Erythroblast (primary cell): ENCODE measurements at places on chromosomes 4 and X.

GRCh38 chr4:8817096-8817812 is 54.4 kb downstream of the HMX1 start:
- no peak for DNase-seq

GRCh38 chrX:9662148-9662547 is 103.5 kb downstream of the GPR143 start:
- no peak for DNase-seq

- DNase-seq: no peak
Measured at GRCh38 chrX:10398215-10398614, 222.2 kb downstream of the MID1 start.

- DNase-seq: no peak
Measured at GRCh38 chr4:26766141-26766540, 94.5 kb upstream of the STIM2 start.

DNA sequence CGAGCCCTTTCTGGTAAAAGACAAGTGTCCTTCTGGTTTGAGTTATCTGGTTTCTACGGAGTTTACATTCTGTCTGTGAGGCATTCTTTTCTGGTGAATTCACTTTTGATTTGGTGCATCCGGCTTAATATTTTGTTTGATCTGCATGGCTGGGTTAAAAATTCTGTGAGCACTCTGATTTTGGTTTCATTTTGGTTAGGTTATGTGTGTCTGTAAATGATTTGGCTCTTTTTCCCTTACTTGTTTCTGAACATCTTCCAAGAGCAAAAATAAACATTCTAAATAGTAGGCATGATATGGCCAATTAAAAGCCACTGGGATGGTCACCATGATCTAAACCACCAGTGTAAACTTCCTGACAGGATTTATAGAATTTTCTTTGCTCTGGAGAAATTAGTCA is 85.7 kb upstream of the PTPN13 start:
- DNase-seq: no peak

GRCh38 chrX:121000589-121000988 is 15.0 kb upstream of the CT47A1 start:
- DNase-seq: no peak

DNA sequence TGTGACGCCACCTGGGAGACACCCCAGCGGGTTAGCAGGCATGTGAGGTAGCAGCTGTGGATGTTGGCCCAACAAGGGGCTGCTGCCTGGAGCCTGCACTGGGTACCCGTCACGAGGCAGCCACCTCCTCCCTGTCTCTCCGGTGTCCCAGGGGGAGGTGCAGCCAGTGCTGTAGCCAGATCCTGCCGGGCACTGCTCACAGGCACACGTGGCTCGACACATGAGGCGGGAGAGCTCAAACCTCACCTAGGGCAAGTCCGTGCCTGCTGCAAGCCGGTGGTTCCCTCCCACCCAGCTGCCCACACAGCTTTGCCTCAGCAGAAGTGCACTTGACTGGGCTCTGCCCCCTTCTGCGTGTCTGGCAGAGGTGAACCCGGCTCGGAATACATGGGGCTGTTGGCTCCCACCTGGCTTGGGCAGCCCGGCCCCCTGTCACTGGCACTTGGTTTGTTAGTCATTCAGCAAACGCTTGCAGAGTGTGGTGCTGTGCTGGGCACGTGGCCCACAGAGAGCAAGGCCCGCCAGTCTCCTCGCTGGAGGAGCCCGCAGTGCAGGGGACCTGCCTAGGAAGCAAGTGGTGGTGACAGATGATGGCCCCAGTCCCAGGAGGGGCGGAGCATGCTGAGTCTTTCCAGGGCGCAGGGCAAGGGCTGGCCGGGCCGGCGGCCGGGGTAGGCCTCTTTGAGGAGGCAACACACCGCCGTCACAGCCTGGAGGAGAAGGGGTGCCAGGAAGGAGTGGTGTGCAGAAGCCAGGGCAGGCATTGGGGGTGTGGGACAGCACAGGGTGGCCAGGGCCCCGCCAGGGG is 10.1 kb upstream of the SH3TC1 start:
- no peak for DNase-seq

- DNase-seq: no peak
Measured at GRCh38 chrX:125710403-125711062, 390.9 kb downstream of the TEX13C start.

DNA sequence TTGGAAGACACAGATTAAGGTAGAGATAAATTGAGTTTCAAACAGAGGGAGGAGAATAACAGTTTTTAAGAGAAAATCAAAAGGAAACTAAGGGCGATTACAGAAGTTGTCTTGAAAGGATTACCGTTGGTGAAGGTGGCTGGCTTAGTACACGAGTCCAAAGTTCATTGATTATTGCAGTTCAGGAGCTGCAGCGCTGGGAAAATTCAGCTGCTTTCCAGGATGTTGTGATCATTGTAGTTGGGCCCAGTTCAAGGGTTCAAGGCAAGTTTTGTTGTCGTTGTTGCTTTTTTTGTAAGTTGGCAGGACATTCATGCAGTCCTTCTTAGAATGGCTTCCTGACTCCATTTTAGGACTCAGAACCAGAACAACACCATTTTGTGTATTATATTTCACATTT is 461.7 kb downstream of the RAPGEF2 start:
- DNase-seq: no peak

GRCh38 chr4:112674376-112674775 is 37.4 kb downstream of the LARP7 start:
- DNase-seq: no peak
